SK-N-SH treated with all-trans-retinoic acid at 6 μM for 48 hours (cell line): ENCODE measurements at places on chromosomes 6 and 20.

- ATAC-seq: peak; percentile 21; the same call in 2 of the 3 replicates
Observed at GRCh38 chr6:161228096-161228495, 45.8 kb downstream of the AGPAT4 start.

DNA sequence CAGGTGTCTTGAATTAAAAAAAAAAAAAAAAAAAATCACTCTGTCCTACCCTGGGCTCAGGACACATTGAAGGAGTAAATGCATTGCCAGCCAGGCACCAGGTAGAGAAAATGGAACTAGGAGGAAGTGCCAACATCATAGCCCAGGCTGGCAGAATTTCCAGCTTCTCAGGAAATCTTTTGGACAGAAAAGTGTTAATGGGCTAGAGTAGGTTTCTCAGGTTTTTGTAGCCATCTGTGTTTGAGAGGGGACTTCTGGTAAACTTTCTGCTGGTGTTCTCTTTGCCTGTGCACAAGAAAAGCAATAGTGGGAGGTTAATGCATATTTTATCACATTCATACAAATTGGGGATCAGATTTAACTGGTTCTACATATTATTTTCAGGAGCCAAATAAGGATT lies 678.3 kb upstream of the NRSN1 start:
- ATAC-seq: no peak

DNA sequence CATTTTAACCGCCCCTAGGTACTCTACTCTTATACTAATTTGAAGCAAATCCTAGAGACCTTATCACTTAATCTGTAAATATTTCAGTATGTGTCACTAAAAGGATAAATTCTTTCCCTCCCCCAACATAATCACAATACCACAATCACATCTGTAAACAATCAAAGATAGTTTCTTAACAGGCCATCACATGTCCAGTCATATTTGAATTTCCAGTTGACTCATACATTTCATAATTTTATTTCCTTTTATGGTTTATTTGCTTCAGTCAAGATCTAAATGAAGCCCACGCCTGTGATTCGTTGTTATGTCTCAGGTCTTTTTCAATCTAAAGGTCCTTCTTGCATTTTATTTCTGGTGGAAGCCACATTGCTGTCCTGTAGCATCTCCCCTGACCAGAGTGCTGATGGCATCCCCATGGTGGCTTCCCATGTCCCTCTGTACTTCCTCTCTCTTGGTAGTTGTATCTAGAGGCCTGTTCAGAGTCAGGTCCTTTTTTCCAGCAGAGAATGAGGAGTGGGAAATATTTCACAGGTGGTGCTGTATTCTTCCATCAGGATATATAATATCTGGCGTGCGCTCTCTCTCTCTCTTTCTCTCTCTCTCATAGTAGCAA lies 128.6 kb upstream of the SLC22A23 start:
- ATAC-seq: peak; percentile 32; the same call in 1 of the 3 replicates

DNA sequence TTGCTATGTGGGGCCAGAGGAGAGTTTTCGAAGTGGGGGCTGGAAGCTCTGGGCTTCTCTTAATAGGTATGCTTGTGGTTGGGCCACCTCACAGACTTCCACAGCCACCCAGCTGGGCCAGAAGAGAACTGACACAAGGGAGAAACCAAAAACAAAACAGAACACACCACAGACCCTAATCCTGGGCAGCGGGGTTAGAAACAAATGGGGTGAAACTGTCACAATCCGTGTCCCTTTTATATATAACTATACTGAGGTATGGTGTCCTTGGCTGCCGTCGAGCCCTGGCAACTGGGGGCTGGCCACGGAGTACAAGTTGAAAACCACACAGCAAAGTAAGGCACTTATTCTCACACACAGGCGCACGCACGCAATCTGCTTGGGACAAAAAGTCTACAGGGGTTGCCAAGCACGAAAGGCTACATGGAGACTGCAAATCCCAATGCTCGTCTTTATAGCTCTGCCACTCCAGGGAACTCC lies 78.3 kb downstream of the TRAM2 start:
- no peak; the same call in 2 of the 3 replicates for ATAC-seq

DNA sequence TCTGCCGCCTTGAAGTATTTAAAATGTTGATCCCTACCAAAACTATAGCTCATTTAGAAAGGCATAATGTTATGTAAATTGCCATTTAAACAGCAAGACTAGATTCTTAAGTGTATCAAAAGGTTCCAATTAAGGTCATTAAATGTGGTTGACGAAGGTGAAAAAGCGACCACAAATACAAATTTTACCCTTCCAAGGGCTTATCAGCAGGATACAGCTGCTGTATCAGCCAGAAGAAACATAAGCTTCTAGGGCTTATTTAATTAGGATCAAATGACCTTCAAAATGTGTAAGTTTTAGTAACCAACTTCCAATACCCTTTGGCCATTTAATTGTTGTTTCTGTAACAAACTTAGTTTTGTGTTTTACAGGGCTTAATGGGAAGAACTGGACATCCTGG lies 139.9 kb downstream of the COL9A1 start:
- ATAC-seq: no peak

- ATAC-seq: no peak
Observed at GRCh38 chr20:44073675-44074071, 113.3 kb downstream of the JPH2 start.

GRCh38 chr20:4959592-4959991 lies 41.7 kb downstream of the SLC23A2 start:
- ATAC-seq: no peak

GRCh38 chr6:36853325-36853724 lies 14.1 kb upstream of the CPNE5 start:
- ATAC-seq: no peak; the same call in 1 of the 3 replicates

DNA sequence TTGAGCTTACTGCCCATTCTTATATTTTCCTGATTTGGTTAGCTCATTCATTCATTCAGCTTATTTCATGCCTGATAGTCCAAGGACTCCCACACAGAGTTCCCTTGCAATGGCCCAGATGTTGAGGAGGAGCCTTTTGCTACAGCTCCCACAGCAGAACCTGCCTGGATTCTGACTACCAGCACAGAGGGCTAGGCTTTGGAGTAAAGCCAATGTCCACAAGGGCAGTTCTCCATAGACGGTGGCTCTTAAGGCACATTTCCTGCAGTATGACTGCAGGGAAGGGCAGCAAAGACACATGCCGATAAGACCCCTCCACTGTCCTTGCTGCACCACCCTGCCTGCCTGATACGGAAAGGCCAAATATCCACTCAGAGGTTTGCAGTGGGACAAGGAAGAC lies 112.3 kb upstream of the SYNDIG1 start:
- no peak for ATAC-seq

DNA sequence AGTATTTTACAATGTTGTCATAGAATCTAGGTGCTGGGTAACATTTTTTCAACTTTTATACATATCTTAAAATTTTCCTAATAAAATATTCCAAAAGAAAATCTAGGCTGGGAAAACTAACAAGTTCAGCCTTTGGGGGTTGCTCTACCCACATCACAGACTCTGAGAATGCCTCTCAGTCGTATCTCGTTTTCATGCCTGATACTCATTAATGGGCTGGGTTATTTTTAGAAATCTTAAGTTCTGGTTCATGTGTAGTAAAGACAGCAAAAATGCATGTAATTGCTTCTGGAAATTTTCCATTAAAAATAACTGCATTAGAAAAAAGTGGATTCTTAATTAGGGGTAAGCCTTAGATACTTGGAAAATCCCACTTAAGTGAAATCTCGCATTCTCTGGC lies 149.3 kb downstream of the SLC24A3 start:
- ATAC-seq: no peak

DNA sequence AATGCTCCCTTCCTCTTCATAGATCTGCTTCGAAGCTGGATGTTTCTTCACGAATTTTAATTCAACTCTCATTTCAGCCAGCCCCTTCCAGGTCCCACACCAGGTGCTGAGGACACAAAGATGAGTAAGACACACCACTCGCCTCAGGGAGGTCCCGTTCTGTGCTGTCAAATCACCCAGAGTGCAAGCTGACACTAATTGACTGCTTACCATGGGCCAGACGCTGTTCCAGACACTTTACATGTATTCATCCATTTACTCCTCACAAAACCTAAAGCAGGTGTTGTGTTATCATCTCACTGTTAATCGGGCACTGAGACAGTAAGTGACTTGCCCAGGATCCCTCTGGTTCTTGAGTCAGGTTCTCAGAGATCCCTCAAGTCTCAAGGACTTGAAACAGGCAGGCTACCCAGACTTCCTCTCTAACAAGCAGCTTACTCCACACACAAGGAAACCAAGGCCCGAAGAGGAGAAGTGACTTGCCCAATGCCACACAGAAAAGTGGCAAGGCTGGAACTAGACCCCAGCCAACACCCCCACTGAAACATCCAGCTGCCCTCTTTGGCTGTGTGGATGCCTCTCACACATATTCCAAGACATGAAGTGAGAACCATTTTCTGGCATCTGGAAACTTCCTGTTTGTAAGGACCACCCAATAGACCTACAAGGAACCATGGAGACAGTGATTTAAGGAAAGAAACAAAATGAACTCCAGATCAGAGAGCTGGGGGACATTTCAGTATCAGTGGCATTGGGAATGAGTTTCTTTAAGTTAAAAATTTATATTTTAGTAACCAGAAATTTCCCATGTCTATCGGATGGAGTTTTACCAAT lies 174.5 kb downstream of the CDC5L start:
- ATAC-seq: no peak

DNA sequence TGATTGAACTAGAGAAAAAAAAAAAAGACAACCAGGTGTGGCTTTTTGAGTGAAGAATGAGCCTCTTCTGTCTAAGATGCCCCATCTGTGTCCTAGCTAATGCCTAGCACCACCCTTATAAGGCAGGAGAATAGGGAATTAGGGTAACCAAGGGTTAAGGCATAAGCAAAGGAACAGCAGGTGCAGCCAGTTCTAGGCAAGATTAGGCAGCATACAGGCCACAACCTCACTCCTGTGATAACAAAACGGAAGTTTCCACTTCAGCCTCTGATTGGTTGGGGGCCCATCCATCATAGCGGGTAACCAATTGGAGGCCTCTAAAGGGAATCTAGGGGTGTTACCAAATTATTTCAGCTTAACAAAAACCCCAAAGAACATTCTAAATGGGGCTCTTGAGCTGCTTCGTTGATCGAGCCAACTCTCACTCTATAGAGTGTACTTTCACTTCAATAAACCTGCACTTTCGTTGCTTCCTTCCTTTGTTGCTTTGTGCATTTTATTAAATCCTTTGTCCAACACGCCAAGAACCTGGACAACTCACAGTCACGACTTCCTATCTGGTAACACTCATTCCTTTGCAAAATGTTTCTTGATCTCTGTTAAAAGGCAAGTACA lies 61.9 kb upstream of the TAGAP start:
- peak; percentile 62 for ATAC-seq

GRCh38 chr6:53287336-53288225 lies 61.2 kb downstream of the ELOVL5 start:
- ATAC-seq: no peak

GRCh38 chr20:16777126-16777525 lies 29.0 kb downstream of the OTOR start:
- ATAC-seq: no peak

DNA sequence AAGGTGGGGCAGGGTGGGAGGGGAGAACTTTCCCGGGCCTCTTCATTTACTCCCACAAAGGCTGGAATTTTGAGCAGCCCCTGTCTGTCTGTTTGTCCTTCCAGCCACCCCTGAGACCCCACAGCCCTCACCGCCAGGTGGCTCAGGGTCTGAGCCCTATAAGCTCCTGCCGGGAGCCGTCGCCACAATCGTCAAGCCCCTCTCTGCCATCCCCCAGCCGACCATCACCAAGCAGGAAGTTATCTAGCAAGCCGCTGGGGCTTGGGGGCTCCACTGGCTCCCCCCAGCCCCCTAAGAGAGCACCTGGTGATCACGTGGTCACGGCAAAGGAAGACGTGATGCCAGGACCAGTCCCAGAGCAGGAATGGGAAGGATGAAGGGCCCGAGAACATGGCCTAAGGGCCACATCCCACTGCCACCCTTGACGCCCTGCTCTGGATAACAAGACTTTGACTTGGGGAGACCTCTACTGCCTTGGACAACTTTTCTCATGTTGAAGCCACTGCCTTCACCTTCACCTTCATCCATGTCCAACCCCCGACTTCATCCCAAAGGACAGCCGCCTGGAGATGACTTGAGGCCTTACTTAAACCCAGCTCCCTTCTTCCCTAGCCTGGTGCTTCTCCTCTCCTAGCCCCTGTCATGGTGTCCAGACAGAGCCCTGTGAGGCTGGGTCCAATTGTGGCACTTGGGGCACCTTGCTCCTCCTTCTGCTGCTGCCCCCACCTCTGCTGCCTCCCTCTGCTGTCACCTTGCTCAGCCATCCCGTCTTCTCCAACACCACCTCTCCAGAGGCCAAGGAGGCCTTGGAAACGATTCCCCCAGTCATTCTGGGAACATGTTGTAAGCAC lies 46.0 kb upstream of the TTPAL start:
- no peak for ATAC-seq

DNA sequence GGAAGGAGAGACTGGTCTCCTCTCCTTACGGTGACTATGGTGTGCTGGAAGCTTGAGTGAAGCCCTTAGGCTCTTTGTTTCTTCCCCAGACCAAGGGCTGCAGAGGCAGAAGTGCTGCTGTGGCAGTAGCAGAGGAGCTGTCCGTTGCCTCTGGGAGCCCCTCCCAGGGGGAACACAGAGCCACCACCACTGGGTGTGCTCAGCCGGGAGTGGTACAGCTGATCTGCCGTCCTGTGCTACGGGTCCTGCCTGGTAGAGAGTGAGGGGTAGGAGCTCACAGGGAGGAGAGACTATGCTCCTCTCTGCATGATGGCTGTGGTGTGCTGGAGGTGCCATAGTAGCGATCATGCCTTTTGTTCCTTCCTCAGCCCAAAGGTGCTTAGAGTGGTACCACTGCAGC lies 318.7 kb downstream of the DOK5 start:
- ATAC-seq: no peak

DNA sequence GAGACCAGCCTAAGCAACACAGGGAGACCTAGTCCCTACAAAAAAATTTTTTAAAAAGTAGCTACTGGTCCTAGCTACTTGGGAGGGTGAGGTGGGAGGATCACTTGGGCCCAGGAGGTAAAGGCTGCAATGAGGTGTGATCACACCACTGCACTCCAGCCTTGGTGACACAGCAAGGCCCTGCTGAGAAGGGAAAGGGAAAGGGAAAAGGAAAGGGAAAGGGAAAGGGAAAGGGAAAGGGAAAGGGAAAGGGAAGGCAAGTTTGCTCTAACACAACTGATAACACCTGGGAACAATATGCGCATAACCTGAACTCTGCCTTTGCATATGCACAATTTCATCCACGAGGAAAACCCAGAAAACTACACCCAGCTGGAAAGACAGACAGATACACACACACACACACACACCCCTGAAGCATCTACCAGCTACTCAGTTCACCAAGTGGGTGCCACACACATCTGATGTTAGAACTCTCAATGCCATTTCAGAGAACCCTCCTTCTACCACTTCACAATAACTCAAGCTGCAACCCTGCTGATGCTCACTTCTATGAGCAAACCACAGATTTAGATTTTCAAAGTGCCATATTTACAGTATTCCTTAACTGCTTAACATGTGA lies 19.1 kb downstream of the B4GALT5 start:
- ATAC-seq: no peak

DNA sequence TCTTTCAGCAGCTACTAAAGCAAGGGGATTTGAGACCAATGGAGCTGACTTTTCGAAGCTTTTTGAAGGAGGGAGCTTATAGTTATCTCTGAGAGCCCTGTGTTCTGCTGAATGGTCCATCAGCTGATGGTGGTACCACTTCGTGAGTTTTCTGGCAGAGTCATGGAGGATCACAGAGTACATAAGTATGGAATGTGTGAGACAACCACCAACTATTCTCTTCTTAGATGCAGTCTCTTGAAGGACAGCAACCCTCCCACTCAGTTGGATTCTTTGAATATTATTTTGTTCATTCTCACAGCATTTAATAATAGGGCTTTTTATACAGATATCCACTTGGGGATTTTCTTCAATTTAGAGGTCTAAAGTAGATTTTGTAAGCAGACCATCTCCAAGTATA lies 75.3 kb downstream of the ELOVL2 start:
- peak; percentile 51; the same call in 2 of the 3 replicates for ATAC-seq

GRCh38 chr6:15754035-15754705 lies 91.3 kb upstream of the DTNBP1 start:
- ATAC-seq: no peak
